Hair follicle dermal papilla cell (primary cell): ENCODE measurements at places on chromosomes 16 and 17. TPM values are rescaled to one million over a fixed set of nuclear protein-coding genes. Genes with fewer than 3 reads are reported as not detected.

Gene TP53TG3D
- total RNA-seq, result 0.49 and 1.2 TPM in 2 replicates

Gene TLCD2
- total RNA-seq, result 5.2 and 5.7 TPM in 2 replicates

Gene BAHCC1
- 16.3 and 25.5 TPM in 2 replicates for total RNA-seq

Gene NXPH3
- 0.49 and 0.85 TPM in 2 replicates for total RNA-seq

Gene RNF227
- 1.3 and 4.2 TPM in 2 replicates for total RNA-seq

Gene CFAP97D1
- not detected in 2 replicates for total RNA-seq

Gene ATP1B2
- not detected in 2 replicates for total RNA-seq

Gene AIPL1
- total RNA-seq, result under 0.01 TPM in 1 of 2 replicates, not detected in the other

Gene DRC3
- 0.73 and 1.6 TPM in 2 replicates for total RNA-seq

Gene TP53TG3C
- total RNA-seq, result not detected in 2 replicates

Gene KCNH6
- total RNA-seq, result not detected in 2 replicates

Gene INO80E
- 22.2 and 42.6 TPM in 2 replicates for total RNA-seq

Gene CHAD
- total RNA-seq, result not detected in 2 replicates

Gene KAT7
- total RNA-seq, result 41.7 and 50.6 TPM in 2 replicates

Gene SOCS1
- 2.8 and 5.2 TPM in 2 replicates for total RNA-seq

Gene ARL5C
- total RNA-seq, result not detected in 2 replicates

Gene ABCC6
- 2.2 and 3.6 TPM in 2 replicates for total RNA-seq

Gene SLFN13
- total RNA-seq, result 0.85 and 1.1 TPM in 2 replicates

Gene CTF1
- 3.5 and 5.8 TPM in 2 replicates for total RNA-seq

Gene WIPF2
- total RNA-seq, result 9.5 and 10.4 TPM in 2 replicates

Gene EME1
- 0.32 and 0.85 TPM in 2 replicates for total RNA-seq

Gene NCOR1
- total RNA-seq, result 97.9 and 118 TPM in 2 replicates

Gene GFAP
- total RNA-seq, result 1.2 and 2.1 TPM in 2 replicates

Gene SLC12A4
- total RNA-seq, result 82.1 and 92.5 TPM in 2 replicates

Gene HBZ
- total RNA-seq, result not detected in 2 replicates

Gene TPSD1
- not detected in 2 replicates for total RNA-seq

Gene DPEP2
- not detected in 2 replicates for total RNA-seq

Gene PABPN1L
- total RNA-seq, result not detected in 2 replicates

Gene SLC16A6
- 0.61 and 3.4 TPM in 2 replicates for total RNA-seq

Gene RBFOX1
- not detected in 2 replicates for total RNA-seq

Gene FLYWCH2
- 45.9 and 60.1 TPM in 2 replicates for total RNA-seq

Gene TNFRSF13B
- not detected in 2 replicates for total RNA-seq

Gene TLK2
- 52.0 and 82.9 TPM in 2 replicates for total RNA-seq

Gene RHBDF2
- 8.4 and 10.3 TPM in 2 replicates for total RNA-seq

Gene ULK2
- 31.6 and 32.7 TPM in 2 replicates for total RNA-seq

Gene ATP2A1
- total RNA-seq, result under 0.01 and 0.32 TPM in 2 replicates

Gene AKAP1
- 12.0 and 18.3 TPM in 2 replicates for total RNA-seq

Gene MT4
- not detected in 2 replicates for total RNA-seq

Gene ZFP3
- 2.7 and 3.1 TPM in 2 replicates for total RNA-seq
